ENCODE measurements at places on chromosomes 11 and 22.

- no peak for DNase-seq
These were observed 21.6 kb upstream of the TMA7B start for GRCh38 chr22:39938509-39939111.

- DNase-seq: no peak
These were observed 44.4 kb upstream of the BARX2 start for GRCh38 chr11:129331217-129331616.

- DNase-seq: no peak
These were observed 337 bp downstream of the RPLP2 start for GRCh38 chr11:810040-810567.

DNA sequence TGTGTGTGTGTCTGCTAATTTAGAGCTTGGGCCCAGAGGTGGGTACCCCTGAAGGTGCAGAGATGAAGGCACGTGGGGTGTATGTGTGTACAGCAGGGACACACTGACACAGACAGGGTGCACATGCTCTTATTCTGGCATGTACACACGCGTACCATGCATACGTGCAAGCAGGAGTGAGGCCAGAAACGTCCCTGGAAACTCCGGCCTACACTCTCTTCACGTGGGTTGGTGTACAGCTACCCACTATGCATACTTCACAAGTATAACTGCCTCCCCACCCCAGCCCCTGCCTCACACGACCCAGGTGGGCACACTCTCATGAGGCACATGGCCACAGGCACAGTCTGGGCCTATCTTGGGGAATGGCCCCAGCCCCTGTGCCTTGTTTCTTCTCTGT is 27.5 kb upstream of the JAM3 start:
- DNase-seq: no peak

GRCh38 chr22:45240104-45240809 is 437 bp downstream of the KIAA0930 start:
- no peak for DNase-seq

GRCh38 chr11:60919956-60920355 is 4.3 kb upstream of the TMEM132A start:
- DNase-seq: no peak

DNA sequence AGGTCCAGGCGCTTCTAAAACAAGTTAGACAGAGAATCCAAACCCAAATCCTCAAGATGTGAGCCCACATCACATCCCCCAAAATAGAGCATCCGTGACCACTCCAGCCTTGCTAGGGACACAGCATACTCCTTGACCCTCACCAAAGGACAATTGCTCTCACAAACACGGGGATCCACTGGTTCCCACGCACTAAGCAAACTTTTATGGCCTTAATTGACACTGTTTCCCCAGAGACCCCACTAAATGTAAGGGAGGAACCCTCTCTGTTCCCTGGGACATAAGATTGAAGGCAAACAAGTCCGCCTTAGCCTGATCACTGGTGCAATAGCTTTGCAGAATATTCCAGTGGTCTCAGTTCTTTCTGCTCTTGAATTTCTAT is 20.1 kb downstream of the ZNF74 start:
- DNase-seq: no peak

- no peak for DNase-seq
These were observed 45.4 kb downstream of the AAMDC start for GRCh38 chr11:77866336-77866735.

GRCh38 chr22:20249797-20250354 is 18.2 kb downstream of the RTN4R start:
- DNase-seq: peak; percentile 75

GRCh38 chr22:25919452-25919851 is 177.5 kb downstream of the MYO18B start:
- peak; percentile 79 for DNase-seq

DNA sequence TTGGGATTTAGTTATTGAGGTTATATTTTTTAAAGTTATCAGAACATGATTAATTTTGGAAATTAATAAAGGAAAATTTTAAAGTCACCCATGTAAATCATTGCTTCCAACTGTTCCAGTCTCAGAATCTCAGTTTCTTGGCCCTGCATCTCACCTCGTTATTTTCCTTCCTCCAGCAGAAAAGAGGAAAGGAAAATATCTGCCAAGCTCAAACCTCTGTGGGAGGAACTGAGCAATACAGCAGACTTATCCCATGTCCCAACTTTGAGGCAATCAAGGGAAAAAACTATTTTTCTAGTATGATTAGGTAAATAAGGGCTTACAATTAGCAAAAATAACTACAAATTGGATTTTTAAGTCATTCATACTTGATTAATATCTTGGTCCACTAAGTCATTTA is 30.1 kb downstream of the ELMOD1 start:
- DNase-seq: no peak

DNA sequence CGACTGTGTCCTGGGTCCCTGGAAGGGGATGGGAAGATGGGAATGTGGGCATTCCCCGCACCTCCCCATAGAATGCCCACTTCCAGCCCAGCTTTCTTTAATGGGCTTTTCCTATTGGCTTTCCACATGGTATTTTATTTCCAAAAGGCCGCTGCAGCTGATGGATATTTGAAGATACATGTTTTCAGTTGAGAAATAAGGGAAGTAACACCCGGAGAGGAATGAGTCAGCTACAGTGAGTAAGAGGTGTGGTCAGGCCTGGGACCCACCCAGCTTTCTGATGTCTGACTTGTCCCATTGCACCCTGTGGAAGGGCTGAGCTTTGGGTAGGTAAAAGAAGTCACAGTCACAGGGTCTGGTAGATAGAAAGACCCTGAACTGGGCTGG is 476.9 kb downstream of the MIAT start:
- DNase-seq: no peak

DNA sequence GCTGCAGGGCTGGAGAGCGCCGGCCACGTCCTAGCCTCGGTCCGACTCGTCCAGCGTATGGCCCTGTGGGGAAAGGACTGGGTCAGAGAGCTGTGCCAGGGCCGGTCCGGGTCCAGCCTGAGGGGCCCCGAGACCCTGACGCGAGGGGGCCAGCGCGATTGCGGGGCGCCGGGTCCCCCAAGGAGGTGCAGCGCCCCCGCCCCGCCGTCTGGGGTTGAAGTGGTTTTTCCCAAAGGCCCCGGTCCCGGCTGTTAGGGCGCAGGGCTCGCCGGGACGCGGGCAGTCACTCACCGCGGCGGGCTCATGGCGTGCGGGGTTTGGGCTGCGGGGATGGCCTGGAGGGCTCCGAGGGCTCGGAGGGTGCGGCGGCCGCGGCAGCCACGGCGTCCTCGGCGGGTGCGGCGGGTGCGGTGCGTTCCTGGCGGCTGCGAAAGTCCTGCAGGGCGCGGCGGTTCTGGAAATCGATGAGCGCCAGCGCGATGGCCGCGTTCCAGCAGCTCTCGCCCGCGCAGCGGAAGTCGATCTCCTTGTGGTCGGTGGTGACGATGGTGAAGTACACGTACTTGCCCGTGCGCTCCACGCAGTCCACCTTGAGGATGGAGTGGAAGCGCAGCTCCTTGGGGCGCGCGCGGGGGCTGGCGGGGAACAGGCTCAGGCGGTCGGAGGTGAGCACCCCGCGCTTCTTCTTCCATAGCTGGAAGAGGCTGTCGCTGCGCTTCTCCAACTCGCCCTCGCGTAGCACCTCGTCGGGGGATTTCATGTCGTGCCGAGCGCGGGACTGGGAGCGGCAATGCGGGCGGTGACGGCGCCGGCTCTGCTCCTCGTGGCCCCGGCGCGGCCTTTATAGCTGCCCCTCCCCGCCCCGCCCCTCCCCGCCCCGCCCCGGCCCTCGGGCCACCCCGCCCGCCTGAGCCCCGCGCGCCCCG is at the start of gene PHLDA2:
PHLDA2 (minus strand) TSS at position 816 of the 926 bp plus-strand sequence; CDS start at position 760, 56 bp downstream.
- peak; percentile 30 for DNase-seq
